ENCODE measurements at places on chromosomes 3 and 15. TPM values are rescaled to one million over a fixed set of nuclear protein-coding genes. Genes with fewer than 3 reads are reported as not detected.

- no peak for DNase-seq
- H3K4me1 ChIP-seq, result no peaks in the 10 kb centered on the region
- H3K36me3 ChIP-seq, result no peaks in the 10 kb centered on the region
- no peak overlapping the region for H3K27ac ChIP-seq
- H3K4me3 ChIP-seq, result no peak overlapping the region
Measured at GRCh38 chr3:94862703-94863102, 799.8 kb downstream of the NSUN3 start.

DNA sequence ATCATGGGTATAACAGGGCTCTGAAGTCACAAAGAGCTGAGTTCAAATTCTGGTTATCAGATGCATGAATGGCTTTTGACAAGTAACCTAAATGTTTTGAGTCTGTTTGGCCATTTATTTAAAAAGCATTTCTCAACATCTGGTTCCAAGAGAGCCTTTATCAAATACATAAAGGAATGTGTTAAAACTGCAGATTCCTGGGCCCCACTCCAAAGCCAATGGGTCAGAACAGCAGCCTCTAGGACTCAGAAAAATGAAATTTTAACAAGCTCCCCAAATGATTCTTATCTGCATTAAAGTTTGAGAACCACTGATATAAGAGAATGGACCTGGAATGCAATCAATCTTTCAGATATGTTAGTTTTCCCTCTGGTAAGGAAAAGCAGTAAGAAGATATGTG, 3.4 kb downstream of the B4GALT4 start:
- H3K27ac ChIP-seq, result no peak overlapping the region
- H3K36me3 ChIP-seq, result no peaks in the 10 kb centered on the region
- no peaks in the 10 kb centered on the region for H3K4me1 ChIP-seq
- no peak overlapping the region for H3K4me3 ChIP-seq
- H3K27me3 ChIP-seq, result no peaks in the 10 kb centered on the region

DNA sequence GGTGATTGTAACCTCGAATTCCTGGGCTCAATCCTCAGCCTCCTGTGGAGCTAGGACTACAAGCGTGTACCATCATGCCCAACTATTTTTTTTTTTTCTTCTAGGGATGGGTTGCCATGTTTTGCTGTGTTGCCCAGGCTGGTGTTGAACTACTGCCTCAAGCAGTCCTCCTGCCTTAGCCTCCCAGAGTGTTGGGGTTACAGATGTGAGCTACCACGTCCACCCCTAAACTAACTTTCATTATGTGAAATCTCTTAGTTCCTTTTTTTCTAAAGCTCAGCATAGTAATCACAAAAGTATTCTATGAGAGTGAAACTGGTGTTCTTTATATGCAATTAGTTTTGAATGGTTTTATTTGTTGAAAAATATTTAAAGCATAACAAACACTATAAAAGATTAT, 92.1 kb downstream of the XRN1 start:
- no peaks in the 10 kb centered on the region for H3K27me3 ChIP-seq
- H3K27ac ChIP-seq, result no peak overlapping the region
- no peak for DNase-seq
- no peaks in the 10 kb centered on the region for H3K4me1 ChIP-seq
- H3K36me3 ChIP-seq, result no peaks in the 10 kb centered on the region

DNA sequence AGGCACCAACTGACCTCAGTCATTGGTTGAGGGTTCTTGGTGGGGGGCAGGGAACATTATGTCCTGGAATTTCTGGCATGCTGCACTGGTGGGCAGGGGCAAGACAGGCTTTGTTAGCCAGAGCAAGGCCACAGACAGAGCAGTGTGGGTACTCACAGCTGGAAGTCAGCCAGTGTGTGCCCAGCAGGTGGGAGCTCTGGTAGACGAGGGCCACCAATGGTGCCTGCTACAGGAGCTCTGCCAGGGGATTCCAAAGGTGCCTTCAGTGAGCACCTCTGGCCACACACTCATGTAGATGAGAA, 31.3 kb downstream of the CYP8B1 start:
- no peaks in the 10 kb centered on the region for H3K27me3 ChIP-seq
- no peak overlapping the region for H3K4me3 ChIP-seq
- H3K4me1 ChIP-seq, result peaks cover 5% of the 10 kb centered on the region
- DNase-seq, result no peak
- no peaks in the 10 kb centered on the region for H3K36me3 ChIP-seq

DNA sequence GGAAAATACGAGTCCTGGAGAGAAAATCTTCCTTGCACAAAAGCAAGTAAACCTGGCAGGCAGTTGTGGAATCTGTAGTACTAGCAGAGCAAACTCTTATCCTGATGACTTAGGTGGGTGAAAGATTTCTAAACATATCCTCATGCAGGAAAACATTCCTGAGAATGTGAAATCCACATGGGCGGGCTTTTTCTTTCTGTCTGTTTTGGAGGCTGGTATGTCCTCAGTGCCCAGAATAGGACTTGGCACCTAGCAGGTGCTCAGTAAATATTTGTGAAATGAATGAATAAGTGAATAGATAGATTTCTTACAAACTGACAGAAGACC, 53.3 kb downstream of the FAM174B start:
- H3K4me3 ChIP-seq, result no peak overlapping the region
- H3K36me3 ChIP-seq, result no peaks in the 10 kb centered on the region
- no peaks in the 10 kb centered on the region for H3K27me3 ChIP-seq
- no peak for DNase-seq
- no peak overlapping the region for H3K27ac ChIP-seq

- H3K27me3 ChIP-seq, result no peaks in the 10 kb centered on the region
- no peaks in the 10 kb centered on the region for H3K36me3 ChIP-seq
- no peak overlapping the region for H3K4me3 ChIP-seq
- H3K27ac ChIP-seq, result no peak overlapping the region
- H3K4me1 ChIP-seq, result no peaks in the 10 kb centered on the region
Measured at GRCh38 chr3:189537135-189537534, 94.1 kb upstream of the TP63 start.

DNA sequence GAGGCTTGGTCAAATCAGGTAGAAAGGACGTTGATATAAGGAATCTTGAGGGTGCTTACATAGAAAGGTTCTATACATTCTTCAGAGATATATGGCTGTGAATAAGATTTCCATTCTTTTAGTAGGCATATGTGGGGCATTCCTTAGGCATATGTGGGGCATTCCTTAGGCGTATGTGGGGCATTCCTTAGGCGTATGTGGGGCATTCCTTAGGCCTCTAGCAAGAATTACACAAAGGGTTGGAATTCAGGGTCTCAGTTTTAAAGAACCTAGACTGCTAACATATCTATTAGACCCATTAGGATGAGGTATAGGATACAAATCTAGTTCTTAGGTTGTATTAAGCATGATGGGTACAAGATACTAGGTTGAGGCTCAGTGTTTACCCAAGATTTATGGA, 607.8 kb downstream of the SI start:
- no peak for DNase-seq
- H3K4me3 ChIP-seq, result no peak overlapping the region
- H3K36me3 ChIP-seq, result no peaks in the 10 kb centered on the region
- H3K27ac ChIP-seq, result no peak overlapping the region

GRCh38 chr3:32454731-32455608, 47.7 kb downstream of the CMTM6 start:
- DNase-seq, result no peak
- no peaks in the 10 kb centered on the region for H3K4me1 ChIP-seq
- no peak overlapping the region for H3K27ac ChIP-seq
- H3K36me3 ChIP-seq, result no peaks in the 10 kb centered on the region
- no peaks in the 10 kb centered on the region for H3K27me3 ChIP-seq

DNA sequence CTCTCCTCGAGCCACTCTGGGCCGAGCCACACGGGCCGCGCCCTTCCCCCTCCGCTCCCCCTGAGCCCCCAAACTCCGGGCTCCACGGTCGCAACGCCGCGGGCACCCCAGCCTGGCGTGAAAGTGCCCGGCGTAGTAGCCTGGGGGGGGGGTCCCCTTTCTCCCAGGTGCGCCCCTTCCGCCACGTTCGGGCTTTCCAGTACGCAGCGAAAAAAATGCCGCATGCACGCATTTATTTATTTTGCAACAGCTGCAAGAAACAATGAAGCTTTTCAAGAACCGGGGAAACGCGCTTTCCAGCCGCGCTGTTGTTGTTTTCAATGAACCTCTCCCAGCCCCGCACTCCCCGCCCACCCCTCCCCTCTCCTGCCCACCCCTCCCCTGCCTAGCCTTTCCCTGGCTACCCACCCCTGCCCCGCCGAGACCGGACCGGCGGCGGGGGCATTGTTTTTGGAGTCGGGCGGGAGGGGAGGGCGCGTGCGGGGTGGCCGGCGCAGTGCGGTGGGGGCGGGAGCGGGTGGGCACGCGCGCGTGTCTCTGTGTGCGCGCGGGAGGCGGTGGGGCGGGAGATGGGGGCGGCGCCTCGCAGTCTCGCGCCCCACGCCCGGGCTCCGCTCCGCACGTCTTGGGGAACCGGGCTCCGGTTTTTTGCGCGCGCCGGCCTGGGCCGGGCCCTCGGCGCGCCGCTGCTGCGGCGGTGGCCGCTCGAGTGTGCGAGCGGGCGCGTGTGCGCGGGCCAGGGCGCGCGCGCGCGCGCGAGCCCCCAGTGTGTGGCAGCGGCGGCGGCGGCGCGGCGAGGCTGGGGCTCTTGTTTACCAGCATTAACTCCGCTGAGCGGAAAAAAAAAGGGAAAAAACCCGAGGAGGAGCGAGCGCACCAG, at the start of gene IGF1R:
Gene IGF1R, plus strand, starts transcription at position 766 of the 880 bp plus-strand sequence. CDS start 1,043 bp downstream, outside the sequence.
- H3K27ac ChIP-seq, result peak within 1 kb of the TSS; percentile 100
- no peaks in the 10 kb centered on the region for H3K36me3 ChIP-seq
- no peaks in the 10 kb centered on the region for H3K27me3 ChIP-seq
- peaks cover 2% of the 10 kb centered on the region for H3K4me1 ChIP-seq
- H3K4me3 ChIP-seq, result peak within 1 kb of the TSS; percentile 90

GRCh38 chr3:128917291-128917690, 37.9 kb downstream of the ACAD9 start:
- DNase-seq, result no peak
- no peak overlapping the region for H3K27ac ChIP-seq
- H3K4me3 ChIP-seq, result no peak overlapping the region
- no peaks in the 10 kb centered on the region for H3K36me3 ChIP-seq
- no peaks in the 10 kb centered on the region for H3K27me3 ChIP-seq

DNA sequence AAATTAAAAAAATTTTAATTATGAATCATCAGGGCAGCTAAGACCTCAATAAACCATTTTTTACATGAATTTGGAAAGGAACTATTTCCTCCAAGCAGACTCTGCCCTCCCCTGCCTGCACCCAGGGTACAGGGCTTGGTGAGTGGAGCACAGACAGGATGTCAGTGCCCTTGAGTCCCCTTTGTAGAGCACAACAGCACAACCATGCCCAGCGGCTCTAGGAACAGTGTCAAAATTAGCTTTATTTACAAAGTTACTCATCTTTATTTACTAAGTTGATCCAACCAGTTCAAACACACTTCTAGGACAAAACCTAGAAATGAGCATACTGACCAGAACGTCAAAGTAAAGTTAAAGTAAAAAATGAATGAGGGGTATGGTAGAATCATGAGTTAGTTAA, 90.6 kb upstream of the TSC22D2 start:
- H3K4me1 ChIP-seq, result no peaks in the 10 kb centered on the region
- no peak overlapping the region for H3K27ac ChIP-seq
- H3K4me3 ChIP-seq, result no peak overlapping the region

- no peaks in the 10 kb centered on the region for H3K27me3 ChIP-seq
- H3K4me3 ChIP-seq, result no peak overlapping the region
- DNase-seq, result no peak
- no peaks in the 10 kb centered on the region for H3K4me1 ChIP-seq
- H3K36me3 ChIP-seq, result no peaks in the 10 kb centered on the region
Measured at GRCh38 chr3:62832553-62832952, 42.7 kb downstream of the CADPS start.

- no peaks in the 10 kb centered on the region for H3K27me3 ChIP-seq
- no peaks in the 10 kb centered on the region for H3K36me3 ChIP-seq
- DNase-seq, result no peak
- no peaks in the 10 kb centered on the region for H3K4me1 ChIP-seq
- H3K27ac ChIP-seq, result no peak overlapping the region
Measured at GRCh38 chr3:197881270-197881969, 68.6 kb upstream of the RPL35A start.

DNA sequence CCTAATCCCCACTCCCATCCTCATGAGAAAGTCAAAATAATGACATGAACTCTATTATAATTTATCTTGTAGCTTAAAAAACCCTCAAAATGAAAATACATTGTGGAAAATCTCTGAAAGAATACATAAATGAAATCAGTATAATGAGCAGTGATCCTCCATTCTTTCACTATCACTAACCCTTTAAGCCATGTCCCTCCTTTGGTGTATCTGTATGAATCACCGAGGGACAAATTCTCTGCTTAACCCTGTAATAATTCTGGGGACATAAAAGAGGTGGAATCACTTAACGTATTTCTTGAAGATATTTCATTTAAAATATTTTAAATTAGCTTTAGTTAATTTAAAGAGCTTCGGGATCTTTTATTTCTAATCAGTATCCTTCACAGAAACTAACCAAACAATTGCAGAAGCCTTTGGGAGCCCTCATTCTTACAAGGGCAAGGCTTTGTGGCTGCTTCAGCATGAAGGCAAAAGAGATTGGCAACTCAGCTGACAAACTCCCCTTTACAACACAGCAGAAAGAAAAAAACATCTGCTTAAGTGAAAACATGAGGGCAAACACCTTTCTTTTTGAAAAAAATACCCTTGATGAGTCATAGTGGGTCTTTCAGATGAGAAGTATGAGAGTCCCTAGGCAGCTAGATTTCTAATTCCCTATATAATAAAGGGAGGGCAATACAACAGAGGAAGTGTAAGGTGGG, 44.0 kb upstream of the ALCAM start:
- H3K27me3 ChIP-seq, result no peaks in the 10 kb centered on the region
- no peak overlapping the region for H3K27ac ChIP-seq

DNA sequence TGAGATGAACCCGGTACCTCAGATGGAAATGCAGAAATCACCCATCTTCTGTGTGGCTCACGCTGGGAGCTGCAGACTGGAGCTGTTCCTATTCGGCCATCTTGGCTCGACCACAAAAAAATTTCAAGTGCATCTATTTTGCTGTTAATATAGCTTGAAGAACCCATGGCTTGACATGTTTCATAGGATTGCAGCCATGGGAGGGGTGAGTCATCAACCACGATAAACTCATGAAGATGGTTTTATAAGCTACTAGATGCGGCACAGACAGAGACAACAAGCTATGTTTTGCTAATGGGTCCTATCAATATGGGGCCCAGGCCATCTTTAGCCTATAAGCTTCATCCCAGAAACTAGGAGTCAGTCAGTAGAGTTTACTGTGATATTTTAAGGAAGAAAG, 100.4 kb upstream of the PHLDB2 start:
- no peak for DNase-seq
- no peaks in the 10 kb centered on the region for H3K36me3 ChIP-seq
- H3K4me3 ChIP-seq, result no peak overlapping the region
- no peaks in the 10 kb centered on the region for H3K27me3 ChIP-seq
- no peak overlapping the region for H3K27ac ChIP-seq
- H3K4me1 ChIP-seq, result no peaks in the 10 kb centered on the region

The POLQ gene
- 0.58 TPM for total RNA-seq

The SYNPR gene
- not detected for total RNA-seq

The PPCDC gene
- total RNA-seq, result 1.3 TPM

The ATP13A3 gene
- total RNA-seq, result 148 TPM

The CILP gene
- total RNA-seq, result 12.9 TPM

The LRRIQ4 gene
- not detected for total RNA-seq

The FEZF2 gene
- not detected for total RNA-seq

The FOXB1 gene
- total RNA-seq, result not detected

Measured in uterus (tissue), 4 donors.